ENCODE measurements at places on chromosomes 4 and X.
A peak's percentile ranks its signal among the peaks of the same experiment; 100 is the strongest.

- DNase-seq = no peak
These were observed 84.7 kb upstream of the GPR101 start for GRCh38 chrX:137118536-137118935.

DNA sequence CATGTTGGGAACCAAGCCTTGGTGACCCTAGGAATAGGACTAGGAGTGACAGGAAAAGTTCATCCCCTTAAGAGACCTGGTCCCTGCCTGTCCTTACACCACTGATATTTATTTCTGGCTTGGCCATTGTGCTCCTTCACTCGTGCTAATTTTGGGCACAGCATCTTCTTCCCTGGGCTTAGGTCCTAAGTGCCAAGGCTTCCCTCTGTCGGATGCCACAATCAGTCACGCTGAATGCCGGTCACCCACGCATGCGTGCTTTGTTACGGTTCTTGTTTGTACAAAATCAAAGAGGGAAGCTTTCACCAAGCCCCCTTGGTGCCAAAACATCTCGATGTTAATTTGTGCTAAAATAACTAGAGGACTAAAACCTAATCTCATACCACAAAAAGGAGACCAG is 17.4 kb upstream of the MAP3K15 start:
- no peak for DNase-seq

DNA sequence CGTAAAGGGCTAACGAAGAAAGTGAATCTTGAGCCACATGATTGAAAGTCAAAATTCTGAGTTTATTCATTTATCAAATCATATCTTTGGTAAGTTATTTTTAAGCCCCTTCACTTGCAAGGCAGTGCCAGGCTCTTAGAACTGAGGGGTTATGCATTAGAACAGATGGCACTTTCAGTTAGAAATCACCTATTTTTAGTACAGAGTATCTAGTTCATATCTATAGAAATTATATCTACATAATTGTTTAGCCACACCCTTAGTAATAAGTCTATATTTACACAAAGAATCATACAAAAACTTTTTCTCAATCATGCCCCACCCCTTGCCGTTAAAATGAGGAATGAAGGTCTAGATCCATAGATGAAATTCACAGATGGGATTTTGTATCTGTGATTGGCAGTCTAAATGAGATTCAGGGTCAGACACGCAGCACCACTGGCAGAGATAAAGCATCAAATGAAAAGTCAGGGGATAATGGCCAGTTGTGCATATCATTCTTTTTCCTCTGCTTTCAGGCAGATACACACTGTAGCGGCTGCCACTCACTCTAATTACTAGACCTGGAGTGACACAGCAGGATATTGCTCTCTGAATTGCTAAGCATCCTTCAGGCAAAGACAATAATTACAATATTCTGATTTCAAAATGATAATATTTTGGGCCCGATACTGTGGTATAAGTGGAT is 440.5 kb downstream of the MAPK10 start:
- DNase-seq = no peak

DNA sequence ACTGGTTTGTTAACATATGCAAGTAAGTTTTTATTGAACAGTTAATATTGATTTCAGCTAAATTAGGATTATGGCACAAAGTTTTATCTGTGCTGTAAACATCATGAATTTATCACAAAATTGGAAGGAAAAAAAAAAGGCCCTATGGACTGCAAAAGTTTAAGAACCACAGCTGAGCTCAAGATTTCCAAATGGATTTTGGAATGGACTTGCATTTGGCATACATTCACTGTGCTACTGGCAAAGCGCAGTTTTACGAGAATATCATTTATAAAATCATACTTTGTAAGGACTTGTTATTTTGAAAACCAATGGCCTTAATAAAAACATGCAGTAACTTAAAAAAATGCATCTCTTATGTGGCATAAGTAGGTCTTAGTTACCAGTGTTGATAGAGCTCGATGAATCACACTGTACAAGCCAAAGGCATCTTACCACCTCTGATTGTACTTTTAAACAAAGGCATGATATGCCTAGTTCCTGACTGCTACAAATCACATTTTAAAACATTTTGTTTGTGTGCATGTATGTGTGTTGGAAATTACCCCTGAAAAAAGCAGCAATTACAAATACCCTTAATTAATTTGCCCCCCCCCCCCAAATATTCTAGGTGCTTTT is 58.6 kb downstream of the TAB3 start:
- DNase-seq = no peak

DNA sequence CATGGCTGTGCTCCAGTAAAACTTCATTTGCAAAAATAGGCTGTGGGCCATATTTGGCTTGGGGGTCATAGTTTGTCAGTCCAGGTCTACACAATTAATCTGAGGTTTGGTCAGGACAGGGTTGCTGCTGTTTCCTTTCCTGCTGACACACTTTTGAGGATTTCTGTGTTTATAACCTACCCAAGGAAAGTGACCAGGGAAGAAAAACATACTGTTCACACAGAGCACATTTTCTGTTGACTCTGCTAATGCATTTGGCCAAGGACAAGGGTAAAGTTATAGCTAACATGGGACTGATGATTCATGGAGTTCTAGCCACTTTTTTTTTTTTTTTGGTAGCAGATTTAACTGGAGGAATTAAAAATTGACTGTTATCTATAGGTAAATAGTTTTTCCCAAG is 43.9 kb upstream of the GEMIN8 start:
- DNase-seq = no peak

DNA sequence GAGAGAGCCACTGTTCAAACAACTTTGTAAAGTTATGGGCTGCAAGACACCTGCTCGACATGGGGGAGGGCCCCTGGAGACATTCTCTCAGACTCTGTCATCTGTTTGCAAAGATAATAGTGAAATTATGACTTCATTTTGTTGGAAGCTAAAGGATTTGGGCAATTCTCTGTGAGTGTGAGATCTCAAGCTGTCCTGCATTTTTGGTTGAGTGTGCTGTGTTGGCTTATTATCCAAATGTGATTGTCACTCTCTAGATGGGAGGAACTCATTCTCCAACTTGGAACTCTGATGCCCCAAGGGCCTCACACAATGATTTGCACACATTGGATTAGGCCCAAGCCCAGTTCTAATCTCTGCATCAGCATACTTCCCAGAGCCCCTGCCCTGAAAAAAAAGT is 63.7 kb downstream of the STK32B start:
- DNase-seq = no peak

GRCh38 chrX:13468096-13468495 is 101.3 kb upstream of the EGFL6 start:
- DNase-seq = no peak

- no peak for DNase-seq
These were observed 2.0 kb upstream of the ZNF185 start for GRCh38 chrX:152895724-152896420.

DNA sequence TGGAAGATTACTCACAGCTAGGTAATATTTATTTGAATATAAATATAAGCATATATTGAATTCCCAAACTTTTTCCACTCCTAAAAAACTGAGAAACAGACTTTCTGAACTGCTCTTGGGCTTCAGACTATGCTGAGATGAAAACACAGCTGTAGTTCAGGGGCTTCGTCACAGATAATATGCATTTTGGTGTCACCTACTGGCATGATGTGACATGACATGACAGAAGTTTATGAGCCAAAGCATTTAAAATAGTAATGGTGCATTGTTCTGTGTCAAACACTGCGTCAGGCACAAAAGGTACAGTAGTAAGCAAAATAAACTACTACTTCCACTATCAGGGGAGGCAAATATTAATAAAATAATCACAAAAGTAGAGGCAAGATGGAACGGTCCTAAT is 171.3 kb downstream of the BTC start:
- DNase-seq = no peak

- no peak for DNase-seq
These were observed 203.5 kb upstream of the TET2 start for GRCh38 chr4:104942990-104943743.

DNA sequence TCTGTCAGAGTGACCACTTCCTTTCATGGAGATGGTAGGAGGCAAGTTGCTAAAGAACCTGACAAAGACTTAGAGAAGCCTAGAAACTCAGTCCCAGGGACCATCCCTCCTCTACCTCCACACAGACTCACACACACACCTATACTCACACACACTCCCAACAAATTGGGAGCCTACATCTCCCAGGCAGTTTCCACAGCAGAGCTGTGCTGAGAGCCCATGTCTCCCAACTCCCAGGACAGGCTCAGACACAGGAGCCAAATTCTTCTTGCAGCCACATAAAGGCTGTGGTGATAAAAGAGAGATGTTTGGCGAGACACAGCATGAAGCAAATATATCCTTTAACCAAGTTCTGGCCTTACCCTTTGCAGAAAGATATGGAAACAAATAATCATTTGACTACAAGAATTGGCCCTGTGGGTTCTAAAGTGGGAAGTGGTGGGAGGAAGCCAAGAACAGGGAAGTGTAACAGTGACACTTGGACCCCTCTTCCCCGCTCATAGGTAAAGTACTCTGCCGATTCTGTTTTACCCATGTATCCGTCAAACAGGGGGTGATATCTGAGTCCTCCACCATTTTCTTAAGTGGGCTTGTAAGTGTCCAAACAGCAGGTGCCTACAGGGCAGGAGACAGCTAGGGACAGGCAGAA is 11.0 kb upstream of the IDS start:
- DNase-seq = no peak

DNA sequence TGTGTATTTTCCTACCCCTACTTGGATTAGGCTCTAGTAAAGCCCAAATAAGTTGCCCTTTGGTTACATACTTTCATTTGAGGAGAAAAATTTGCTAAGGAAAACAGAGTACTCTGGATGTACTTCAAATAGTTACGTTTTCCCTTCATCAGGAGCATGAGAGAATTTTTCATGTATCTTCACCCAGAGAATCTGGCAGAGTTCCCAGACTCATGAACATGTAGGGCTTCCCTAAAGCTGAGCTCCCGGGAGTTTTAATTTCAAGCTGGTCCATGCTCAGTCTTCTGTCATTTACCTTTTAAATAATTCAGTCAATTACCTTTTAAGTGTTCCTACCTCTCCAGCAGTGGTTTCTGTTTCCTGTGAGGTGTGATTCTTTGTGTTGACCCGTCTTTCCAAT is 367.5 kb upstream of the GRID2 start:
- no peak for DNase-seq

- DNase-seq = no peak
These were observed 417.7 kb upstream of the GALNT7 start for GRCh38 chr4:172750910-172751309.

DNA sequence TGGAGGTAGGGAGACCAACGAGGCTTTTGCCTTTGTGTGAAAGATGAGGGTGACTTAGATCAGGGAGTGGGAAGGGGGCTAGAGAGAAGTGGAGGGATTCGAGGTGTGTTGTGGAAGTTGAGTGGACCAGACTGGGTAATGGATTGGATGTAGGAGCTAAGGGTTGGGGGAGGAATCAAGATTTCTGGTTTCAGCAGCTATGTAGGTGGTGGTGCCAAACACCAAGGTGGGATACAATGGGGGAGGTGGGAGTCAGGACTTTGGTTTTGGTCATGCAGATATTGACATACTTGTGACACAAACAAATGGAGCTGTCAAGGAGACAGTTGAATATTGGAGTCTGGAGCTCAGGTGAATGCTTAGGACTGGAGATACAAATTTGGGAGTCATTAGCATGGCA is 71.0 kb downstream of the TSC22D3 start:
- DNase-seq = no peak

DNA sequence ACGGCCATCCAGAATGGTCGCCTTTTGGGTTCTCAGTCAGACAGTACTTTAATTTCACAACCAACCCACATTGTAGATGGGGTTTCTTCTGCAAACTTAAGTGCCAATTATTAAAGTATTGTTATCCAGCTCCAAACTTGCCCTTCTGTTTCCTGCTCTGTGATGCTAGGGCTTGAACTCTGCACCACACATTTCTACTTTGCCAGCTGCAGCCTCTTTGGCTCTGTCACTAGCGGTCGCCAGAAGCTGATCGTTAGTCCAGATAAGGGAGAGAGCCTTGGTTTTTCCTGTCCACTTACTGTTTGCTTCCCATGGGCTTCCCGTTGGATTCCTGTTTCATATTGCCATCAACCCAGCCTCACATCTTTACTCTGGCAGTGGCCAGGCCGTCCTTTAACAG is 196.6 kb downstream of the ASB9 start:
- no peak for DNase-seq

DNA sequence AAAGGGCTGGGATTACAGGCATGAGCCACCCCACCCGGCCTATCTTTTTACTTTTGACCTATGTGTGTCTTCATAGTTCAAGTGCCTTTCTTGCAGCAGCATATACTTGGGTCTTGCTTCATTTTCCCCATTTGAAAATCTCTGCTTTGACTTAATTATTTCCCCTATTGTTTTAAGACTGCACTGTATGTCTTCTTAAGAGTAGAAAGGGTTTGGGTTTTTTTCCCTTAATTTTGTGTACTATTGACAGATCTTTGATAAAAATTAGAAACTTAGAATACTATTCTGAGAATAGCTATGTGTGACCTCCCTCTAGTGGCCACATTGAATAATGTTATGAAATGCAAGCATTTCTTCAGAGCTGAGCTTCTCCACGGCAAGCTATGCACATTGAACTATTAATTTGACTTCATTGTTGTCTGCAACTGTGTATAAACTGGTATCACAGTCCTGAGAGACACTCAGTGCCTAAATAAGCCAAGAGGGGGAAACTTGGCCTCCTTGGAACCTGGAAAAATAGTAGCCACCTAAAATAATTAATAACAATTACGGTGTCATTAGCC is 8.7 kb upstream of the SLC25A4 start:
- peak; percentile 23 for DNase-seq

GRCh38 chr4:41216294-41217019 is 2.1 kb upstream of the APBB2 start:
- DNase-seq = no peak

DNA sequence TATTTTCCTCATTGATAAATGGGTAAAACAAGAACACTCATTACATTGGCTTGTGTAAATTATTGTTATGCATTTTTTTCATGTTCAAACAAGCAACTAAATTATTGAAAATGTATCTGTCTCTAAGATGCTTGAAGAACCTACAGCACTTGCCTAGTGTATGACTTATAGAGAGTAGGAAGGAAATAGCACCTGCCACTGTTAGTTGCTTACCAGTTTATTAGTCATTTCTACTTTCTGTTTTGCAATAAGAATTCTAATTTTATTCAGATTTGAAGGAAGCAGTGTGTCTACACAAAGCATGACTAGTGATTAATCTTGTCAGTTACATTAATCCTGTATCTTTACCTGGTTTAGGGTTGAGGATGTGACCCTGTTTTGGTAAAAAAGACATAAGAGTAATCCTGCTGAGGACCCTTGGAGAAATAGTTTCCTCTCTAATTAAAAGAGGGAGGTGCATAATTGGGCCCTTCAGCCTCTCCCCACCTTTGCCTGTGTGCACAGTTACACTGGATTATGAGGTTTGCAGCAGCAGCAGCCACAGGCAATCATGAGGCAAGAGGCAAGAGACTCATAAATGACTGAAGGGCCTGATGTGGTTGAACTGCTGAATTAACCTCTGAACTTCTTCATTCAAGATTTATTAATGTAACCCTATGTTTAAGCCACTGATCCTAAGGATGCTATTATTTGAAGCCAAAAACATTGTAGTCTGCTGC is 1202.1 kb downstream of the ADGRL3 start:
- no peak for DNase-seq

DNA sequence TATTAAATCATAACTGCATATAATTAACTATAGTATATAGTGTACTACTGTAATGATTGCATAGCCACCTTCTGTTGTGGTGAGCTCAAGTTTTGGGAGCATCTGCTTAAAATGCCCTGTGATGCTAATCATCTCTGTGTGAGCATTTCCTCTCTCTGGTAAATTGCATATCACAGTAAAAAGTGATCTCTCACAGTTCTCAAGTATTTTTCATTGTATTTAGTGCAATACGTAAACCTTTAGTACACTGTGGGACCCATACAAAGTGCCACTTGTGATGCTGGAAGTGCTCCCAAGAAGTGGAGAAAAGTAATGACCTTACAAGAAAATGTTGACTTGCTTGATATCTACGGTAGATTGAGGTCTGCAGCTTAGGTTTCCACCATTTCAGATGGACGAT is 82.0 kb downstream of the WWC2 start:
- DNase-seq = no peak

Measured in HS-5 (cell line).